ENCODE measurements at places on chromosomes 16 and 17. TPM values are rescaled to one million over a fixed set of nuclear protein-coding genes. Genes with fewer than 3 reads are reported as not detected.

LPO gene
- not detected for polyA plus RNA-seq

RHBDL1 gene
- polyA plus RNA-seq: 1.6 TPM

PNPO gene
- 29.8 TPM for polyA plus RNA-seq

- DNase-seq: no peak
These were observed 2.9 kb upstream of the CARMIL2 start for GRCh38 chr16:67641779-67642708.

DNA sequence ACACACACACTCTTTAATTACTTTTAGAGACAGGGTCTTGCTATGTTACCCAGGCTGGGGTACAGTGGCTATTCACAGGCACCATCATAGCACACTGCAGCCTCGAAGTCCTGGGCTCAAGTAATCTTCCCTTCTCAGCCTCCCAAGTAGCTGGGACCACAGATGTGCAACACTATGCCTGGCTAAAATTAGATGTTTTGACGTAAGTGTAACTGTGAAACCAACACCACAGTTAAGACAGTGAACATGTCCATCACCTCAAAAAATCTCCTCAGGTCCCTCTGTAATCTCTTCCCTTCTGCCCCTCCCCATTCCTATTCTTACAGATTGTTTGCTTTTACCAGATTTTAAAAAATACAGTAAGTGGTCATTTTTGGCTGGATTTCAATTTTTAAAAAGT is 66.7 kb downstream of the RPGRIP1L start:
- DNase-seq: no peak

GRCh38 chr16:85819245-85819644 is 19.8 kb downstream of the COX4I1 start:
- peak; percentile 88 for DNase-seq

GDPD3 gene
- 1.8 TPM for polyA plus RNA-seq

- DNase-seq: no peak
These were observed 5.9 kb upstream of the AATK start for GRCh38 chr17:81171941-81172340.

GRCh38 chr17:39240631-39241030 is 14.9 kb upstream of the STAC2 start:
- DNase-seq: no peak

DNA sequence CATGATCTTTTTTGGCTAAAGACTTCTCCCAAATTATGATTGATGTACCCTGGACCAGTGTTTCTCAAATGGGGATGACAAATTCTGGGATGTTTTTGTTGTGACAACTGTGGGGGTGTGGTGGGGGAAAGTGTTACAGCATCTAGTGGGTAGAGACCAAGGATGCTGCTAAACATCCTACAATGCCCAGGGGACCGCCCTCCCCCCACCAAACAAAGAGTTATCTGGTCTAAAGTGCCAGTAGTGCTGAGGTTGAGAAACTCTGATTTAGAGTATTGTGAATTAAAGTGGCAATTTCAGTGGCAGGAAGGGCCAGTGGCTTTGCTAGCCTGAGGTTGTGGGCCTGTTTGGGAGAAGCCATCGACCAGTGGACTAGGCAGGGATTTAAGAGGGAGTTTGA is 33.3 kb downstream of the SLC47A2 start:
- DNase-seq: no peak

GRCh38 chr16:49576941-49577340 is 203.3 kb downstream of the C16orf78 start:
- no peak for DNase-seq

GRCh38 chr17:29078183-29079045 is 35.5 kb downstream of the PIPOX start:
- DNase-seq: no peak

FBXL20 gene
- 5.6 TPM for polyA plus RNA-seq

DNA sequence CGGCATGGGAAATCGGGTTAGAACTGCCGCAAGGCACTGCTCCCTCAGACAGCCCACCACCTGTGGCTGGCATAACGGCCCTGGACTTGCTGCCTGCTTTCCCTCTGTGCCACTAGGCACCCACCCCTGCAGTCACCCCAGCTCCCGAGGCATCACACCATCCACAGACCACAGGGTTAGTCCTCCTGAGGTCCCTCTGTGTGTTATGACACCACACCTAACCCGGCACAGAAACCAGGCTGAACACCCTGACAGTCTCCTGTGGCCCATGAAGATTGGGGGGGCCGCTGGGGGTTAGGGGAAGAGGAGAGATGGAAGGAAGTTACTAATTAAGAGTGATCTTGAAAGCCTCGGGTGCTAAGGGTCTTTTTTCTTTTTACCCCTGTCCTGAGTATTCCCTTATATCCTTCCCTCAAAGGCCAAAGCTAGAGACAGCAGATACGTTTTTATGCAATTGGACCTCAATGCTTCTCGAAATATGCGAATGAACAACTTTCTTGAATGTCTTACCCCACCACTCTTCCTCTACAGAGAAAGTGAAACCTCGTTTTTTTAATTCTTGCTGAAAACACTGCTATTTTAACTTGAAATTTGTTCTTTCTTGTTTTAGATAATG is 7.0 kb downstream of the CYTH1 start:
- DNase-seq: no peak

MTHFSD gene
- 12.8 TPM for polyA plus RNA-seq

- DNase-seq: no peak
These were observed 228.8 kb downstream of the SLC39A11 start for GRCh38 chr17:72863526-72864211.

GRCh38 chr17:43003542-43004172 is 2.9 kb upstream of the IFI35 start:
- DNase-seq: peak; percentile 80

GRCh38 chr16:2778630-2778958 is 1.5 kb upstream of the ELOB start:
- no peak for DNase-seq

CDK10 gene
- 55.3 TPM for polyA plus RNA-seq

GRCh38 chr16:48542966-48543365 is 67.0 kb downstream of the N4BP1 start:
- DNase-seq: no peak

TM4SF5 gene
- 1.2 TPM for polyA plus RNA-seq

CNGB1 gene
- polyA plus RNA-seq: 0.15 TPM

DNA sequence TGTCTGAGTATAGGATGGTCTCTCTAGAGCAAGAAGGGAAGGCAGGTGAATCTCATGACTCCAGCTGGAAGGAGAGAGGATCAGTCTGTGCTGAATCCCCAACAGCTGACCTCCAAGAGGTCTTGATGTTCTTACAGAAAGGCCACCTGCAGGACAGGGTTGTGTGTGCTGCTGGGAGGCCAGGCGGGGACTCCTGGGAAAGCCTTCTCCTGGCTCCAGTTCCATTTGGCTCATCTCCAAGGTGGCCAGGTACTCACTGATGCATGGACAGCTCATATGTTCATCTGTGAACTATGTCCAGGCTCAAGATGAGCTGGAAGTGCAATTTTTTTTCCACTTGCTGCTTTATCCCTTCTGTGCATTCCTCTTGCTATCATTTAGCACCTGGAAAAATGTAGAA is 730.2 kb upstream of the RBFOX1 start:
- DNase-seq: no peak

OR1A1 gene
- not detected for polyA plus RNA-seq

Data from A549 (cell line).